ENCODE measurements at places on chromosomes 4 and X.
A peak's percentile ranks its signal among the peaks of the same experiment; 100 is the strongest.

DNA sequence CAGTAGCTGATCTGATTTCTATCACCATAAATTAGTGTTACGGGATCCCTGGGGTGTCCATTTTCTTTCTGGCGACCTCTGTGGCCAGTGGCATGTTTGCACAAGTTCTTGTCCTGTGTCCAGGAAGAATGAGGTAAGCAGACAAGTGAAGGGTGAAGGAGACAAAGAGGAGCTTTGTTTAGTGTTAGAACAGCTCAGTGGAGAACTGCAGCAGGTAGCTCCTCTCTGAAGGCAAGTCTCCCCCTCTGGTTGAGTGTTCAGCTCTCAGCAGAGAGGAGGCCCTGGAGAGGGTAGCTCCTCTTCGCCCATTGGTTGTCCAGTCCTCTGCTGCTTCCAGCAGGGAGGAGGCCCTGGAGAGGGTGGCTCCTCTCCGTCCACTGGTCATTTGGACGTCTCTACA lies 47.2 kb downstream of the DMP1 start:
- no peak for DNase-seq

DNA sequence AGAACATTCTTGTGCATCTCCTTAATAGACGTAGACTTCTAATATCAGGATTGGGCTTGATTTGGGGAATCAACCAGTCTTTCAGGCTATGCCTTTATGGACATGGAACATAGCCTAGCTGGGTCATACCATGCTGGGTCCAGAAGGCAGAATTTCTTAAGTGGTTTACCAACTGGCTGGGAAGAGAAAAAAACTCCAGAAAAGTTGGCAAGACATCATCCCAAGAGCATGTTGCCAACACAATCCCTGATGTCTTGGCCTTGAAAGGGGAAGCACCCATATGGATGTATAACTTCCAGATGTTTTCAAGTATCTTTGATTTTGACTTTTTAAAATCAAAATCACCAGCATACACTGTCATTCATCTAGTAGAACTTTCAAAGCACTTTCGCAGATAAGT lies 138.0 kb upstream of the FGF13 start:
- DNase-seq = no peak

DNA sequence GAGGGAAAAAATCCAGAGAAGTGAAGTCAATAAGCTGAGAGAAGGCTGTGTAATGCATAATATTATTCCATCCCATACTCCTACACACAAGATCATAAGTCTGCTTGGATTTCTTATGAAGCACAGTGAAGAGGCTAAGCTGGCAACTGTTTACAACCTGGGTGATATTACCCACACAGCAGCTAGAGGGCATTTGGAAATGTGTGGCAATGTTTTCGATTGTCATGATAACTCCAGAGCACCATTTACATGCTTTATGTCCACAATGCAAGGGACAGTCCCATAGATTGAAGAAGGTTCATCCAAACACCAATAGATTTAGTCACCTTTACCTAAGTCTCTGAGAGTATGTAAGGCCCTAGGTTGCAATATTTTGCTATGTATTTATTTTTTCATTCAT lies 412.2 kb downstream of the PPP3CA start:
- DNase-seq = peak; percentile 22

- DNase-seq = peak; percentile 45
Measured at GRCh38 chrX:80285131-80285773, 135.0 kb upstream of the TENT5D start.

GRCh38 chr4:5510504-5510903 lies 197.9 kb downstream of the EVC2 start:
- DNase-seq = no peak

GRCh38 chrX:153340111-153340510 lies 6.2 kb downstream of the ZNF275 start:
- no peak for DNase-seq

DNA sequence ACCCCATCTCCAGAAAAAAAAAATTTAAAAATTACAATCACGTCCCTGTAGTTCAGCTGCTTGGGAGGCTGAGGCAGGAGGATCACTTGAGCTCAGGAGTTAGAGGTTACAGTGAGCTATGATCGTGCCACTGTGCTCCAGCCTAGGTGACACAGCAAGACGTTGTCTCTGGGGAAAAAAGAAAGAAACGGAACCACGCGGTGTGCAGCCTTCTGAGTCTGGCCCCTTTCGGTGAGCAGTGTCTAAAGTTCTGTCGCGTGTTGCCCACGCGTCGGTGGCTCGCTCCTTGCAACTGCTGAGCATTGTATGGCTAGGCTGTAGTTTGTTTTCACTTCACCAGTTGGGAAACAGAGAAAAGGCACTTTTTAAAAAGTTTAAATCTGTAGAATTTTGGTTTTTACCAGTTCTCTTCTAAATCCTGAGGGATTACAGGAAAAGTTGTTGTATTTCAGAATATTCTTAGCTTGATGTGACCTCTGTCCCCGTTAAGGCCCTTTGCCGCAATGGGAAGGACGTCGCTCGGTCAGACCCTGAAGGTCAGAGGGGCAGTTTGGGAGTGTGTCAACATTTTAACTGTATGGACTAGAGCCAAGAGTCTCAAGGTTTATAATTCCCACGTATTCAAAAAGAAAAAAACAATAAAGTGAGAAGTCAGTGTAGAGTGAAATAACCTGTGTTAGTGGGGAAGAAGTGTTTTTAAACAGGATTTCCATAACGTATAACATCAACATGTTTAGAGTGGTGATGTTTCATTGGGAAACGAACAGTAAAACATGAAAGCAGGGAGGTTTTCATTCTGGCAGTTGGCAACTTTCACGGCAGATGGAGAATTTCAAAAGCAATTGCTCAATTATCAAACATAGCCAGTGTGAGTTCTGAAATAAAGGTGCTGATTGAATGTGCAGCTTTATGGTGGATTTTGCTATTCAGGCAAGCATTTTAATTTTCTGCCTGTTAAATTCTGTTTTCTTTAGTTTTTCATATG lies 45.8 kb upstream of the MSANTD1 start:
- no peak for DNase-seq

DNA sequence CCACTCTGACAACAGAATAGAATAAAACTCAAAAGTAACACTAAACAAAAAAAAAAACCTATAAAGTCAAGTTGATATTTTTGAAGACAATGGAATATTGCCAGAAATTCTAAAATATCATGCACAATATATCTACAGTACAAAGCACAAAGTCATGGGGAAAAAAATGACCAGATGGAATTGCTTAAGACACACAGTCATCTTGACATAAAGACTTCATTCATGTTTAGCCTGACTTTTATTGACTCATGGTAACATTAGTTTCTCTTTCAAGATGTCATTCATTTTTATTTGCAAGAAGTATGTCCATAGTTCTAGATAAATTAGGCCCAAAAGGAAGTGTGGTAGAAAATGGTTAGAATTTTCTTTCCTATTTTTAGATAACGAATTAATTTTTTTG lies 259.1 kb downstream of the CAMK2D start:
- no peak for DNase-seq

DNA sequence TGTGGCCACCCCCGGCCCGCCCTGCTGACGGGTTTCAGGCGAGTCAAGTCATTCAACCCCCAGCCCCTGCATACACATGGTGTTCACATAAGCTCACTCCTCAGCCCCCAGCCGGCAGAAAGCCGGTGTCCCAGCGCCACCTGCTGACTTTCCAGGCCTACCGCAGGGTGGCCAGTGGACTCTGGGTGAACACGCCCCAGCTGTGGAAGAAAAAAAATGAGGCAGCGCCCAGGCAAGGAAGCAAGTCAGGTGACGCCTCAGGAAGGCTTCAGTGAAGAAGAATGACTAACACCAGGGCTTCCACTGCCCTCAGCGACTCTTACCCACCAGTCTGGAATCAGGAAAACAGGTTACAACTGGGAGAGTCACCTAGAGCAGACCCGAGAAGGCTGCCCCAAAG lies 15.8 kb downstream of the BCAP31 start:
- peak; percentile 83 for DNase-seq

DNA sequence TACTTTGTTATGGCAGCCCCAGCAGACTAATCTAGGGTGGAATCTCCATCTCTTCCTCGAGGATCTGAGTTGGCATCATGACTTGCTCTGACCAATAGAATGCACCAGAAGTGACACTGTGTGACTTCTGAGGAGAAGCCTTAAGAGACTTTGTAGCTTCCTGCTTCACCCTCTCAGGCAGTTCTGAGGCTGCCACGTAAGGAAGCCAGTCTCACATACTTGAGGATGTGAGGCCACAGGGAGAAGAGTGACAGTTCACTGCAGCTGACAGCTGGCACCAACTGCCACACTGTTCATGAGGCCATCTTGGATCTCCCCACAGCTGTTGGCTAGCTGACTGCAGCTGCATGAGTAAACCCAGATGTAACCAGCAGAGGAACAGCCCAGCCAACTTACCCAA lies 29.3 kb upstream of the BCOR start:
- DNase-seq = no peak

GRCh38 chr4:176261481-176261880 lies 7.5 kb downstream of the ASB5 start:
- no peak for DNase-seq

DNA sequence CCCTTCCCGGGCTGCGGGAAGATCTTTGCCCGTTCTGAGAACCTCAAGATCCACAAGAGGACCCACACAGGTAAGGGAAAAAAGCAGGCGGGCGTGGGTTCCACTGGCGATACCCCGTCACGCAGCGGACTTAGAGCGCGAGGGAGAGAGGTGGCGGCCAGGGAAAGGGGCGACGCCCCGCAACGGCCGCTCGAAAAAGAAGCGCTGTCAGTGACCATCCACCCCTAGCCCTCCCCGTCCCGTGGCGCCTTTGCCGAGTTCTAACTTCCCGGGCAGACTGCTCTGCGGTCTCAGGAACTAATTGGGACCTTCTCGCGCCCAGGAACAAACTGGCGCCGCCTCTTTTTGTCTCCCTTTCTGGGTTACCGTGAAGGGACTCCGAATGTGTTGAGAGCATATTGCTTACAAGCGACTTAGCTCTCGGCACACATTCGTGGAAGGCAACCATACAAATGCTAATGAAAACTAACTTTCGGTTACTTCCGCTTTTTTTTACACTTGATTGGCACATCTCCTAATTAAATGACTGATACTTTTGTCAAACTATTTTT lies 1.8 kb downstream of the ZIC3 start:
- no peak for DNase-seq

- no peak for DNase-seq
Measured at GRCh38 chrX:97594646-97595224, 711.0 kb downstream of the RPA4 start.
